Islet precursor cell (in vitro differentiated cells): ENCODE measurements at places on chromosomes 11 and 22.

DNA sequence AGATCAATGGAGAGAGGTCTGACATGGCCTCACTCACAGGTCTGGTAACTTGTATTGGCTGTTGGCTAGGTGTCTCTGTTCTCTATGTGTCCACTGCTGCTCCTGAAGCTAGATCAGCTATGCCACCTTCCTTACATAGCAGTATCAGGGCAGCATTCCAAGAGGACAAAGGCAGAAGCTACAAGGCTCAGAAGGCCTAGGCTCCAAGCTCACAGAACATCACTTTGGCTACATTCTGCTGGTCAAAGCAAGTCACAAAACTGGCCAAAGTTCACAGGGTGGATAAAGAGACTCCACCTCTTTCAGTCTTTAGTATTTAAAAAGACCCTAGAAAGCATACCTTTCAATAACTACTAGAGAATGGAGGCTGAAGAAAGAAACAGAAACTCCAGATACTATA lies 4.1 kb downstream of the SLC5A12 start:
- DNase-seq: no peak

- DNase-seq: no peak
These were observed 46.6 kb downstream of the TPCN2 start for GRCh38 chr11:69095300-69095699.

- DNase-seq: no peak
These were observed 538.1 kb downstream of the SOX6 start for GRCh38 chr11:15818132-15818842.

DNA sequence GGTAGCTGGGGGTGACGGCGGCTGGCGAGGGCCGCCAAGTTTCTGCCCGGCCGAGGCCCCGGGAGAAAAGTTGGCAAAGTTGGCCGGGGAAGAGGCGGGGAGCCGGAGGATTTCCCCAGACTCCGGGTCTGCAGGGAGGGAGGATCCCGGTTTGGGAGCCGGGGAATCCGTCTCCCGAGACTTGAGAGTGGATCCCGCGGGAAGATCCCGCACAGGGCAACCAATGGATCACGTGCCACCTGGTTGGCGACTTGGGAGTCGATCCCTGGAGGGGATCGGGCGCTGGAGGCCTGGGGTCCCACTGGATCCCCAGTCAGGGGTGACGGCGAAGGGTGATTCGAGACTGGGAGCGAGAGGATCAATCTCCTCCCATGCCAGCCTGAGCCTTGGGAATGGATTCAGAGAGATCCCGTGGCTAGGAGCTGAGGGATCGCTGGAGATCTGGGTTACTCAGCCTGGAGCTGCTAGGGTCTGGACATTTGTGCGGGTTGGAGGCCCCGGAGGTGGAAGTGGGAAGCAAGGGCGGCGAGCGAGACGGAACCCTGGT lies 394 bp downstream of the KIAA1671 start:
- peak; percentile 85 for DNase-seq

DNA sequence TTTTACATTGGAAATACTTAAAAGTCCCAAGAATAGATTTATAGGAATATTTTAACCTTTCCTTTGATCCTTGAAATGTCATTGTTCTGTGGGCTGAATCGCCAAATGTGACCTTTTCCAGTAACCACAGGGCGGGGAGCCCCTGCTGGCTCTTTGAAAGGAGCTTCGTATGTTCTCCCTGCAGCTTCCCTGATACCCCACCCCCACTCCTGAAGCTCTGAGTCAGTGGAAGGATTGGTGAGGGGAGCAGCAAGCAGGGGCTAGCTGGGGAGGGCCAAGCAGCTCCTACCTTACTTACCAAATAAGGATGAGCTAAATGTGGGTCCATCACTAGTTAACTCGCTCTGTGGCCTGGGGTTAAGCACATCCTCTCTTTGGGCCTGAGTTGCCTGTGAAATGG lies 87.7 kb downstream of the CHST1 start:
- DNase-seq: no peak

- no peak for DNase-seq
These were observed 905.5 kb upstream of the RAG2 start for GRCh38 chr11:37503411-37504059.

DNA sequence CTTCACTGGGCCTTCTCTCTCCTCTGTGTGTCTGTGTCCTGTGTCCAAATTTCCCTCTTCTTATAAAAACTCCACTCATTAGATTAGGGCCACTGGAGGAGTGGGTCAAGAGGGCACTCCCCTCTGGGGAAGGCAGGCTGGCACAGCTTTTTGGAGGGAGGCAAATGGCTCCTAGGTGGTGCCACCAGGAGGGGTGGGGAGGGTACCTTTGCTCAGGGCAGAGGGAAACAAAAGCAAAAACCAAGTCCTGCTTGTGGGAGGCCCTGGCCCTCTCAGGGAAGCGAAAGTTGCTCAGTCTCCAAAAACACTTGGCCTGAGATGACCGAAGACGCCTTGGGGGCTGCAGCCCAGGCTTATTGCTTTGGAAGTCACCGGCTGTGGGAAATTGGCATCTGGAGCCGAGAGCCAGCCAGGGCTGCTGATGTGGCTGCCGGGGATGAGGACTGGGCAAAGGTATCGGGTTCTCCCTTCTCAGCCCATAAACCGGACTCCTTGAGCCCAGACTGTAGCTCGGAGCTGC lies 48.2 kb upstream of the ANO1 start:
- DNase-seq: no peak

DNA sequence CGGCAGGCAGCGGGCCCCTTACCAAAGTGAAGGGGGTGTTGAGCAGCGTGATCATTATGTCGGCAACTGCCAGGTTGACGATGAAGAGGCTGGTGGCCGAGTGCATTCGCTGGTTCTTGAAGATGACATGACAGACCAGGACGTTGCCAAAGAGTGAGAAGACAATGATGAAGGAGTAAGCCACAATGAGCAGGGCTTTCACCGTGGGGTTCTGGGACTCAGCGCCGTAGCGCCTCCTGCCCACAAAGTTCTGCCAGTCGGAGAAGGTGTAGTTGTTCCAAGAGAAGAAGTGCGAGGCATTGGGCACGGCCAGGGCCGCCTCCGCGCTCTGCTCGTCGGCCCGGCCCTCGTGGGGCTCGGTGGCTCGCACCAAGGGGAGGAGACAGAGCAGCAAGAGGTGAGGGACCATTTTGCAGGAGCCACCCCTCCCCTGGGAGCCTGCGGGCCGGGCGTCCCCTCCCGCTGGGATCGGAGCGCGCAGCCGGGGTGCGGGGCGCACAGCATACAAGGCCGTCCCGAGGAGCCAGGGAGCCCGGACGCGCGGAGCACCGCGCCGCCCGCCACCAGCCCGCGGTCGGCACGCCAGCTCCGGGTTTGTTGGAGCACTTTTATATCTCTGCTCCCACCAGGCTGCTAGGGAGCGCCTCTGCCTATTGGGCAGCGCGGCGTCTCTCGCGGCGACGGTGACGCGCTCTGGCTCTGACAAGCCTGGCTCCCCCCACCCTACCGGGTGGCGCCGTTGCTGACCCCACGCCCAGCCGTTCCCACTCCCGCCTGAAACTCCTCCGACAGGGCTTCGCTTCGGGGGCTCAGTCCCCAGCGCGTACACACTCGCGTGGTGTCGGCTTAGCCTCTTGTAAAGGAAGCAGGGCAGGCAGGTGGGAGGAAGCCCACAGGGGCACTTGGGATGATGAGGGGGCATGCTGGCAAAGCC lies at the start of gene GPR83:
TSS of gene GPR83 (minus strand) at position 581 of the 934 bp plus-strand sequence. CDS start at position 409, 172 bp downstream.
- DNase-seq: peak; percentile 84

- DNase-seq: no peak
These were observed 13.7 kb upstream of the ALKBH3 start for GRCh38 chr11:43866969-43867368.

DNA sequence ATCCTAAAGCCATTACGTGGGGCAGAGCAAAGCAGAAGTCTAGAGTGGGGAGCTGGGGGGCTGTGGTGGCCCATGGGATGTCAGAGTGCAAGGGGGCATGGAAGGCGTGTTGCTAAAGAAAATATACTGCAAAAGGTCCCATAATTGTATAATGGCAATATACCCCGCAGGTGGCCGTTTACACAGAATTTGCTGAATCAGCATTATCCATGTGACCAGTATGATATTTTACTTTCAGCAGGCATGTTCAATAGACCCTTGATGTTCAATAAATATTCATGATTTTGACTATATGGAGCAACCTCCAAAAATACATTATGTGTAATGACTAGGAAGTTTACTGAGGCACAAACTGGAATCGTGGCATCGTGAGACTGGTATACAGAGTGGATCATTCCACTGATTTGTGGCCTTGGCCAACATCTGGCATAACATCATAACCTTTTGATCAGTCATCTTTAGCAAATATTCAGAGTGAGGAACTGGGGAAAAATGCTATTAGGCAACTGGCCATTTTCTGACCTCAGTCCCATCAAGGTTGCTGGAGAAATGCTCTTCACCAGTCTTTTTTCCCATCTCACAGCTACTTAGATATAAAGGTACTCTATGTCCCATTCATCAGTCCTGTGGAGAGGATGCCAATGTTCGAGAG lies 29.3 kb upstream of the PPP2R1B start:
- peak; percentile 10 for DNase-seq

- DNase-seq: no peak
These were observed 15.5 kb downstream of the OR51B6 start for GRCh38 chr11:5366856-5367255.

GRCh38 chr11:126755526-126755925 lies 245.0 kb downstream of the KIRREL3 start:
- DNase-seq: no peak

- DNase-seq: no peak
These were observed 77.4 kb downstream of the NAV2 start for GRCh38 chr11:19789835-19790710.

- DNase-seq: peak; percentile 73
These were observed 192.8 kb downstream of the GRIK4 start for GRCh38 chr11:120704256-120704750.

- DNase-seq: no peak
These were observed 7.4 kb downstream of the CNTF start for GRCh38 chr11:58629857-58630256.

- DNase-seq: no peak
These were observed 67.9 kb downstream of the ISX start for GRCh38 chr22:35133702-35134380.

DNA sequence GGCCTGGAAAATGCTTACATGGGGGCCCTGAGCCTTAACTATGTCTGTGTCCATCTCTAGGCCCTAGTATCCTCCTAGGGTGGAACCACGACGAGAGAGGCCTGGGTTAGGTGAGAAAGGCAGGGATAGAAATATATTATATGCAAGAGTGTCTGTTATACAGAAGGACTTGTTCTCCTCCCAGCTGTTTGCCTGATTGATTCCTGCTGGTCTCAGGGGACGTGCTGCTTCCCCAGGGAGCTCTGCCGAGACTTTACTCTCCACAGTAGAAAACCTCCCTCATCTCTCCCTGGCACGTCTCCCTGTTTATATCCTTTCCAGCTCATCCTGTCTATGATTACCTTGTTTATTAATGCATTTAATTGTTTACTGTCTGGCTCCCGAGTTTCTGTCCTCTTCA lies 132.6 kb downstream of the MIAT start:
- no peak for DNase-seq

- no peak for DNase-seq
These were observed 1.5 kb downstream of the SERPINH1 start for GRCh38 chr11:75563501-75563977.

DNA sequence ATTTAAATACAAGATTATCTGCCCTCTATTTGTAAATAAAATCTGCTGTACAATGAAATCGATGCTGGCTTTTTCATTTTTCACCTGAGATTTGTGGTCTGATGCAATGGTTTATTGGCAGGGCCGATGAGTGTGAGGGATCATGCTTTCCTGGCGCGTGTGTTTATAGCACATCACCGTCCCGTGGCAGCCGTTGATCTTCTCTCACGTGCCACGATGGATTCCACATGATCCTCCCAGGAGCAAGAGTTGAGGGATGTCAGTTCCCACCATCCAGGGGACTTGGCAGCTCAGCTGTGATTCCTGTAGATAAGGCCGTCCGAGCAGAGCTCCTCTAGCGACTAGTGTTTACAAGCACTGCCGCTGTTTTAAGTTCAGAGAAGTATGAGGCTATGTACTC lies 213.7 kb downstream of the TBC1D22A start:
- peak; percentile 28 for DNase-seq
